CD8-positive, alpha-beta memory T cell (primary cell): ENCODE measurements at places on chromosomes 5 and 9. TPM values are rescaled to one million over a fixed set of nuclear protein-coding genes. Genes with fewer than 3 reads are reported as not detected.

DNA sequence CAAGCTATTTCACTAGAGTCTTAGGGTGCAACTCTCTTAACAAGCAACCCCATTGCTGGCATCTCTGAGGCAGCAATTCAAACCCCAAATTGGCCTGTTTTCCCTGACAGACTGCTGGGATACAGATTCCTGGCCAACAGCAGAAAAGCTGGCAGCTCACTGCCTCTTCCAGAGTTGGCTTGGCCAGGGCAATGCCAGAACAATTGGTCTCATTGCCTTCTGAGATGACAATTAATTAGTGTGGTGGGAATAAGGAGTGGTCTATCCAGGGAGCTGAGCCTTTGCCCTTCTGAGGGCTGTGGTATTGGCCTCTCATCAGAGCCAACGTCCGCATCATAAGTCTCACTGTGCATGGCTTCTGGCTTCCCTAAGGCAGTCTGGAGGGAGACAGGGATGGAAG is 183.2 kb downstream of the GNAQ start:
- no peak for DNase-seq
- peaks cover 9% of the 10 kb centered on the region for H3K4me1 ChIP-seq
- H3K36me3 ChIP-seq: no peaks in the 10 kb centered on the region

GRCh38 chr5:72746736-72747135 is 69.7 kb upstream of the TNPO1 start:
- peaks cover under 1% of the 10 kb centered on the region for H3K27me3 ChIP-seq
- H3K4me3 ChIP-seq: no peak overlapping the region
- DNase-seq: no peak
- no peak overlapping the region for H3K27ac ChIP-seq

DNA sequence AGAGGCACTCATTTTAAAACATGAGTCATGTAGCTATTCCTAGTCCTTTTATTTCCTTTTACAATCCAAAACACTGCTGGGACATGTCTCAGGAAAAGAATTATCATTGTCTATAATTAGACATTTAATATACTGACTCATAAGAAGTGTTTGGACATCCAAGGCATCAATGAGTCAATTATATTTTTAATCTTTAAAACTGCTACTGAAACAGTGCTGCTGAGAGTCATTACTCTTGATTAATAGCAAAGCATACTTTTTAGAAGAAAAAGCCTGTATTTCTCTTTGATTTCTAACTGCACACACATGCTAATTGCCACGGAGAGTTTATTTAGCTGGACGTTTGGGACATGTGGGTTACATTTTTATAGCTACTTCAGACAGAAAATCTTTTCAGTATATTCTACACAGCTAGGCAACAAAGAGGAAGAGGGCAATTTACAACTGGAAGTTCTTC is 1249.0 kb upstream of the CDH18 start:
- no peaks in the 10 kb centered on the region for H3K4me1 ChIP-seq
- no peak overlapping the region for H3K27ac ChIP-seq
- H3K27me3 ChIP-seq: no peaks in the 10 kb centered on the region
- H3K4me3 ChIP-seq: no peak overlapping the region

Gene PTGES
- not detected for polyA plus RNA-seq

DNA sequence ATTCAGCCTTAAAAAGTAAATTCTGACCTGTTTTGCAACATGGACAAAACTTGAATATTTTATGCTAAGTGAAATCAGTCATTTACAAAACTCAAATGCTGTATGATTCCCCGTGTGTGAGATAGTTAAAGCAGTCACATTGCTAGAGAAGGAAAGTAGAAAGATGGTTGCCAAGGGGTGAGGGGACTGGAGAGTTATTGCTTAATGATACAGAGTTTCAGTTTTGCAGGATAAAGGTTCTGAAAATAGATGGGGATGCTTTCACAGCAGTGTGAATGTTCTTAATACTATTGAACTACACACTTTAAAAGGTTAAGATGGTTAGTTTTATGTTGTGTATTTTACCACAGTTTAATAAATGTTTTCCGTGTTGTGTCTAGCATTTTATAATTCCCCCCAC is 51.2 kb downstream of the SGCD start:
- H3K36me3 ChIP-seq: no peaks in the 10 kb centered on the region
- no peak overlapping the region for H3K27ac ChIP-seq
- no peak for DNase-seq
- no peaks in the 10 kb centered on the region for H3K27me3 ChIP-seq
- no peak overlapping the region for H3K4me3 ChIP-seq
- no peaks in the 10 kb centered on the region for H3K4me1 ChIP-seq

DNA sequence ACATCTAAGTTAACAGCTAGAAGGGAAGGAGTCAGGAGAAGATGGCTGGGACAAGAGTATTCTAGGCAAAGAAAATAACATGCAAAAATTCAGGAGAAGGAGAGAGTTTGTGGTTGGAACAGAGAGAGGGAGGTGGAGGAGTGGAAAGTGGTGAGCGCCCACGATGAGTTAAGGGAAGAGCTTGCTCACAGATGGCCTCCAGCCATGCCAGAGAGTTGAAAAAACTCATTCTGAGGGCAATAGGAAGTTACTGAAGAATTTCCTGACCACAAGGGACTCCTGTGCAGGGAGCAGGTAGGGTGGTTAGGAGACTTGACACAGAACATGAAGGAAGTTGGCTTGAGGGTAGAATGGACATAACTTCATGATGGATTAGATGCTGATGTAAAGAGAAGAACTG is 159.7 kb downstream of the DOCK2 start:
- no peak for DNase-seq
- H3K36me3 ChIP-seq: peaks cover 5% of the 10 kb centered on the region
- H3K27ac ChIP-seq: no peak overlapping the region
- H3K4me1 ChIP-seq: no peaks in the 10 kb centered on the region
- H3K27me3 ChIP-seq: no peaks in the 10 kb centered on the region

DNA sequence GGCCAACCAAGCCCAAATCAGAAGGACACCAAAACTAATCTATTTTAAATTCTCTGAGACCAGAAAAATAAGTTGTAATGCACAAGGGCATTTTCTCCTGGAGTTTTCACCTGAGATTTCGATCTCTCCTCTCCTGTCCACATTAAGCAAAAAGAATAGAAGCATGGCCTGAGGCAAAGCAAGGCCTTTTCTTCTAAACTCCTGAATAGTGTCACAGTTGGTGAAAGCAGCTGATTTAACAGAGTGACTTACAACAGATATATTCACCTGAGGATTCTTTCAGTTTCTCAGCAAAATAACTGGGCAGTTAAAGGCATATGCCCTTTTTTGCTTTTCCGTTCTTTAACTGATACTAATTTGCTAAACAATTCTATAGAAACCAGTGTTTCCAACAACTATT is 547.7 kb downstream of the EFNA5 start:
- DNase-seq: no peak
- no peaks in the 10 kb centered on the region for H3K36me3 ChIP-seq
- no peaks in the 10 kb centered on the region for H3K4me1 ChIP-seq
- H3K27ac ChIP-seq: no peak overlapping the region
- no peaks in the 10 kb centered on the region for H3K27me3 ChIP-seq
- no peak overlapping the region for H3K4me3 ChIP-seq

DNA sequence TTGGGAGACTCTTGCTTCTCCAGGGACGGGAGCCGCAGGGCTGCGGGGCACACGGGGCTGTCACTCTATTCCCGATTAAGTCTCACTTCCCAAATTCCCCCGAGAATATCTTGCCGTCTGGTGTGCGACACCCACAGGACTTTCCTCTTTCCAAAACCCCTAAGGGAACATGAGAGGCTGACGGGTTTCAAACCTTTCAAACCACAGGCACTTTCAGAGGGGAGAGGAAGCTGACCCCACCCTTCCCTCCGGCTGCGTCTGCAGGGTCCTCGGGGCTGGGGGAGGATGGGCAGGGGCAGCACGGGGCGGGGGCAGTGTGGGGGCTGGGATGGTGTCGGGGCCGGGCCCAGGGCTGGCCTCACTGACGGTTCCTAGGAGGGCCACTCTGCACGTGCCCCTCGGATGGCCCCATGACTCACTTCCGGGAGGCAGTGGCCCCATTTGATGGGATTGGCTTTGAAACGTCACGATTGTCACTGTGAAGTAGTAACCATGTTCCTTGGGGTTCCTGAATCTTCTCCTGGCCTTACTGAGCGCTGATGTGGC is 38.2 kb downstream of the SLC9A3 start:
- no peak for DNase-seq
- no peaks in the 10 kb centered on the region for H3K36me3 ChIP-seq
- H3K4me3 ChIP-seq: no peak overlapping the region

GRCh38 chr9:112582371-112583262 is 96.0 kb downstream of the KIAA1958 start:
- H3K27ac ChIP-seq: no peak overlapping the region
- H3K36me3 ChIP-seq: no peaks in the 10 kb centered on the region
- no peak overlapping the region for H3K4me3 ChIP-seq
- DNase-seq: no peak

DNA sequence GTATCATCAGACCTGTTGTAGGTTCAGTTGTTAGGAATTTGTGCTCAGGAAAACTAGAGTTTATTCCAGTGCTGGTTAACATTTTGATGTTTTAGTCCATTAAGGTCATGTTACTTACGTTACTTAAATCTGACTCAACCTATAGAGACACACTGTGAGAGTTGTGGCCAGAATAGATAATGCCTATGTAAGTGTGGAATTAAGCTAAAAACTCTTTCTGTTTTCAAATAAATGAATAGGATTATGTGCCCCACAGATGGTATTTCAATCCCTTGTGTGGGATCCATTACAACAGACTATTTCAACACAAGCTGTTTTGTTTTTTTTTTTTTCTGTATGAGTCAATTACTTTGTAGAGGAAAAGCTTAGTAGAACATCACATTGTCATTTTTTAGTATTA is 68.1 kb downstream of the MEGF10 start:
- no peaks in the 10 kb centered on the region for H3K27me3 ChIP-seq
- no peaks in the 10 kb centered on the region for H3K36me3 ChIP-seq
- no peaks in the 10 kb centered on the region for H3K4me1 ChIP-seq
- H3K27ac ChIP-seq: no peak overlapping the region
- no peak for DNase-seq

Gene IL17B
- polyA plus RNA-seq: not detected

Gene CDC25C
- polyA plus RNA-seq: not detected
